HFFc6 (cell line): ENCODE measurements at places on chromosomes 5 and 9. TPM values are rescaled to one million over a fixed set of nuclear protein-coding genes. Genes with fewer than 3 reads are reported as not detected.

The PARP8 gene
- 0.79 to 4.5 TPM (median 3.6 TPM) in 3 replicates for total RNA-seq

The CD14 gene
- 1.0 to 1.8 TPM (median 1.5 TPM) in 3 replicates for total RNA-seq

The FOXI1 gene
- not detected in 3 replicates for total RNA-seq

The MCTP1 gene
- 1.2 to 3.7 TPM (median 2.5 TPM) in 3 replicates for total RNA-seq
